Stimulated activated CD4-positive, alpha-beta T cell treated with anti-CD3 and anti-CD28 coated beads, Interleukin-12 subunit alpha, Interleukin-12 subunit beta, amount 100 ng/mL, for 24 hours (primary cell): ENCODE measurements at places on chromosomes 7 and 10.

DNA sequence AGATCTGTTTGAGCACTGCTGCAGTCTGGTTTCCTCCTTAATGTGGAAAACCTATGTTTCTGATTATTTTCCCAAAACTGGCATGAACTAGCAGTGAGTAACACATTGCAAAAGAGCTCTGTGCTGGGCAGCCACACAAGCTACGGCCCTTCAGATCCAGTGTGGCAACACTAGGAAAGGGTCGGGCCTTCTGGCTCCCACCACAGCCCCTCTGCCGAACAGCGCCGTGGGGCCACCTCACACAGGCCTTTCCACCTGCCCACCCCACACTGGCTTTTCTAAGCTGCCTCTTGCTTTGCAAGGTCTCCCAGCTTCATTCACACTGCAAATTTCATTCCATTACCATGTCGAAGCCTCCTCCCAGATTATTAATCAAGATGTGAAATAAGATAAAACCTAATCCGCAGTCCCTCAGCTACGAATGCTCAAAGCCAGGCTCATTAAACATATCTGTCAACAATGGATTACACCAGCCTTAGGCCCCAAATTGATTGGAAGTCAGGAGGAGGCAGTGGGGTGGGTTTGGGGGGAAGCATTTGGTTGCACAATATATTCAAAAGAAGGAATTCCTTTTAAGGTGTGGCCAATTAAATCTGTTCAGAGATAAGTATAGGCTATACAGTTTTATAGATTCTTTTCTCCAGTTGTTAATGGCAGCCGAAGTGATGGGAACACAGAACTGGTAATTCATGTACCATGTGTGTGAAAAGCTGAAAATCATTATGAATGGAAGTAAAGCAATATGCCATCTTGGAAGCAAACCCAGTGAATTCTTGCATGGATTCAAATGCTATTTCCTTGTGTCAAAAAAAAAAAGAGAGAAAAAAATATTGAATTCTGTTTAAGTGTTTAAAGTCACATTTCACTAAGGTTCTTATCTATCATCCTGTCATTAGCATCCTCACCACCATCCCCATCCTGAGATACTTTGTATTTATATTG is 223.7 kb downstream of the MTERF1 start:
- no peak for DNase-seq

GRCh38 chr7:41046776-41047175 is 656.1 kb downstream of the INHBA start:
- DNase-seq = no peak

DNA sequence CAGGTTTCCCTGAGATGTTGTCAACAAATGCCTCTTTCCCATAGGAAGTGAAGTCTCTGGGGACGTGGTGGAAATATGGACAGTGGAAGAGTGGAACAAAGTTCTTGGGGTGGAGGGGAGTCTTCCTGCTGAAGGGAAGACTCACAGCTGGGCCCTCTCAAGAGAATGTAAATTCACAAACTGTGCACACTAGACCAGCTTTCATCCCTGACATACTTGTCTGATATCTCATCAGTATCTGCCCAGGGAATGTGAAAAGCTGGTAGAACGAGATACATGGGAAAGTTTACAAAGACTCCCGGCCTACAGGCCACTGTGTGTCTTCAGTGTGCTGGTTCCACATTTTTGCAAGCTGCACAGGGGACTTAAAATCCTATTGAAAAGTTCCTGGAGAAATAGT is 16.7 kb upstream of the CCDC3 start:
- DNase-seq = no peak

DNA sequence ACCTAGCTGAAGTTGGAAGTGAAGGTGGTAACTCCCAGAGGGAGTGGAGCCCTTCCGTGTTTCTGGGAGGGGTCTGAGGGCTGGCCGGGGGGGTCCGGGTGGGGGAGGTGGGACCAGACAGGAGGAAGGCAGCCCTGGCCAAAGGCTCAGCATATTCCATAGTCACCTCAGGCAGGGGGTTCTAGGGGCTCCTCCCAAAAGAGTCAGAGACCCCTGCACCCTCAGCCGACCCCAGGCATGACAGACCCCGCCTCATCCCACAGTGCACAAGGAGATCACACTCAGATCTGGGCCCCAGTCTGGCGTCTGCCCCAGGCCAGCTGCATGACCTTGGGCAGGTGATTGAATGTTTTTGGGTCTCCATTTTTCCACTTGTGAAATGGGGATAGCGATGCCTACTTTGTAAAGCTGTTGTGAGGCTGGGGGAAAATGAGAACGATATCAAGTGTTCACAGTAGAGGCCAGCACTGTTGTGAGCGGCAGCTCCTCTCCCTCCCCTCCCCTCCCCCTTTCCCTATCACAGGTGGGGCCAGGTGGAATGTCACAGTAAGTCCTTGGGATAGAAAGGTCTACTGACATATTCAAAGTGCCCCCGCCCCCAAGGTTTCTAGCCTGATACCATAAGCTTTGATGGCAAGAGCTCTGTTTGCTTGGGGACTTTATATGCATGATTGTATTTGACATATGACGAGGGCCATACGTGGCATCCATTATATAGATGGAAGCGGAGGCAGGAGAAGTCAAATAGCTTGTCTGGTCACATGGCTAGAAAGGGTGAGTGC is 33.3 kb downstream of the DNAJB12 start:
- DNase-seq = no peak

DNA sequence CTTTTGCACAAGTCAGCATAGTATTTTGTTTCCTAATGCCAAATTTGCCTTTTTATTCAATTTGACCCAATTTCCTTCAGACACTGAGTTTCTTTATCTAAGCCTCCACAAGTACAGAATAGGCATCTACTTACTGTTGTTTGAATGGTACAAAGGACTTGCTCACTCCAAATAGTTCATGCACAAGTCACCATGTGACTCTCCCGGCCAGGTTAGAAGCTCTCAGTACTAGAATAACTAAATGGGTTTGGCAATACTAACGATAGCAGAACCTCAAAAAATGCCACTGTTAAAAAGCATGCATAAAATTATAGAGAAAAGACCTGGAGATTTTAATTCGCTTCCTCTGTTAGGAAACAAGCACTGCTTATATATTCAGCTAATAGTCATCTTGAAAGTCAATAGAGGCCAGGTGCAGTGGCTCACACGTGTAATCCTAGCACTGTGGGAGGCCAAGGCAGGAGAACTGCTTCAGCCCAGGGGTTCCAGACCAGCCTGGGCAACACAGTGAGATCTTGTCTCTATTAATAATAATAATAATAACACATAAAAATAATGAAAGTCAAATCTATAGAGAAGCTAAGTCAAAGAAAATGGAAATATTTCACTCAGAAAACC is 335.8 kb upstream of the MBL2 start:
- no peak for DNase-seq

DNA sequence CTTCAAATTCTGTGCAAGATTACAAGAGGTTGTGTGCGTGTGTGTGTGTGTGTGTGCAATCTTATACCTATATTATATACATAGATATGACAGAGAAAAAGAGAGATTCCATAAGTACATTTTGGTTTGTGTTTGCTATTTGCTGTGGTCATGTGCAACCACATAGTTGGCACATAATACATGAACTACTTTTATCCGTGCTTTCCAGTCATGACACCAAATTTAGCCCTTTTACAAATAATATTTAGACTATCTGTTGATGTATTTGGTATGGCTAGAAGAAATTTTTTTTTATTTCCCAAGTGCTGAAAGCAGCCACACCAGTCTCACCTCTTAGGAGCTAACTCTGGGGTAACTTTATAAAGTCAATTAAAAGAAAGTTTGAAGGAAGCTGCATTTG is 63.5 kb upstream of the EGFR start:
- DNase-seq = no peak

- no peak for DNase-seq
These were observed 441.9 kb upstream of the GRM3 start for GRCh38 chr7:86201767-86202166.

DNA sequence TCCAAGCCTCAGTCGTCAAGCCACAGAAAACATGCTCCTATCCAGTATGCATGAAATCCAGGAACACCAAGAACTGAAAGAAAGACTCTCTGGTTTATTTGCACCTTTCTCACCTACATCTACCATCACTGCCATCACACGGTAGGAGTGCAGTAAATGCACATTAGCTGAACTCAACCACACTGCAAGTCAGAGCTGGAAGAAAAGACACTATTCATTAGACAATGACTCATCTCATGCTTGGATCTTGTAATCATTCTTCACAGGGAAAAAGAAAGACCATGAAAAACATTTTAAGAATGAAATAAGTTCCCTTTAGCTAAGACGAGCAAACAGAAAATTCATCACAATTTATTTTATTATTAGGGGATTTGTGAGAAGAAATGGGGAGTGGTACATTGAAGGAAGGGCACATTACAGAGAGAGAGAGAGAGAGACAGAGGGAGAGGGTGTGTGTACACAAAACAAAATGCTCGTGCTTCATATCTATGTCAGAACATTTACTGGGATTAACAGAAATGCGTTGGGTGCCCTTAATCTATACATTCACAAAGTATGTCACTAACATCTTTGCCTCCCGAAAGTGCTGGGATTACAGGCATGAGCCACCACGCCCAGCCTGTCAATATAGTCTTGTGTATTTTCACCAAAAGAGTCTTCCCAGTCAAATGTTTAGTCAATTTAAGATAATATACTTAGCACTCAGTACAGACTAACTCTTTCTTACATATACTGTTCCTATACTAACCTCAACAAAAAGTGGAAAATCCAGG is 324.9 kb downstream of the PARD3 start:
- DNase-seq = no peak

DNA sequence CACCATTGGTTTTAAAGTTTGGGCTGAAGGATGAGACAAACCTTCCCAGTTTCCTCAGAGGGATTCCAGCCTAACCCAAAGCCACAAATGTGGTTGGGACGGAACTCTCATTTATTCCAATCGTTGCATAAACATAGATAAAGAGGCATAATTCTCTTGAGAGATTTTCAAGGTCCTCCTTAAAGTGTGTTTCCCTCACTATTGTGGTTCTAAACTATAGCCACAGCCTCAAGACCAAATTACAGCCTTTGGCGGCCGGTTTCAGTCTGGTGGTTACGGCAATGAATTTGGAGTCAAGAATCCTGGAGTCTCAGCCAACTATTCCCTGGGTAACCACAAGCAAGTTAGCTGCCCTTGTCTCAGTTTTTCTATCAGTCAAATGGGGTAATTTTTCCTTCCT is 42.6 kb downstream of the SEM1 start:
- no peak for DNase-seq

DNA sequence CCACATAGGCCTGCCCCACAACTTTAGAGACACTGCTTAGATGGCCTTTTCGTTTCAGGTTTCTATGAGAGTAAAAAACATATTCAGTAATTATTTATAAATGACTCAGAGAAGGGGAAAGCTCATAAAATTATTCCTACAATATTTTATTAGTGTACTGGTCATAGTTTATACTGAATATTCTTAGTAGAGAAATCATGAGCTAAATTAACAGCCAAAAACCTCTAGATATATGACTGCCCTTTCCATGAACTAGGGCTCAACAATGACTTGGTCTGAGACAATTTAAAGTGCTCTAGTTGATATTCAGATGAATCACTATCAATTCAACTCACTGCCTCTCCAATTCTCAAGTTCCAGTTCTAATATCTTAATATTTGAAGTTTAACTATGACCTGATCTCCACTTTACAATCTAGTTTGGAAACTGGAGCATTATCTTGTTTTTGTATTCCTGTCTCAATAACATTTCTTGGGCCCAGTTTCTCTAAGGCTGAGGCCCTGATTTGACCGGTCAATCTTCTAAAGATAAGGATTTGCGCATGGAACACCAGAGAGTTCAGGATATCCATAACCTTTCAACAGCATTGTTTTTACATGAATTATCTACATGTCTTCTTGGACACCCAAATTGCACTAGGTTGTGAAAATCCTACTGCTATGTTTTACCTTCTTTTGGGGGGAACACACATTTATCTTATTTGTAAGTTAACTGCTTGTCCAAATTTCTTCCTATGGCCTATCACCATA is 141.6 kb downstream of the DGKB start:
- no peak for DNase-seq

GRCh38 chr10:1272079-1272776 is 216.0 kb downstream of the WDR37 start:
- DNase-seq = no peak

DNA sequence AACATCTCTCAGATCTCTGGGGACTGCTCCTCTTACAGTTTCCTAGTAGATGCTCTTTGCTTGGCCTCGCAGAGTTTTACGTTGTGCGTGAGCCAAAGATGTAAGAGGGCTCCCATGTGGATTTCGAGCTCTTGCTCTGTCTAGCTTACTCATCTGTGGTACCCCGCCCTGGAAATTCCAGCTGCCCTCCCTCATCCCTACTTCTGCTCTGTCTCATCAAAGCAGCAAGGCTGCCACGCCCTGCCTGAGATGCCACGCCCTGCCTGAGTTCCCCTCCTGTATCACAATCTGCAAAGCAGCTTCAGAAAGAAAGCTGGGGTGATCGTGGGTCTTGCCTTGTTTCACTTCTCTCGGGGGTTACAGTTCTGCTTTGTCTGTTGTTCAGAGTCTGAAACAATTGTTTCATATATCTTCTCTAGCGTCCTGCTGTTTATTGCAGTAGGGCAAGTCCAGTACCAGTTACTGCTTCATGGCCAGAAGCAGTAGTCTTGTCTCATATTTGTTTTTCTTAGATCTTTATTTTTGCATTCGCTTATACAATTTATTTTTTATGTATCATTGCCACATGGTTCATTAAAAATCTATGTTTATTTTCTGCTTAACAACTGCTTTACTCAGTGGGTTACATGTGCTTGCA is 36.1 kb upstream of the CCNY start:
- DNase-seq = no peak

DNA sequence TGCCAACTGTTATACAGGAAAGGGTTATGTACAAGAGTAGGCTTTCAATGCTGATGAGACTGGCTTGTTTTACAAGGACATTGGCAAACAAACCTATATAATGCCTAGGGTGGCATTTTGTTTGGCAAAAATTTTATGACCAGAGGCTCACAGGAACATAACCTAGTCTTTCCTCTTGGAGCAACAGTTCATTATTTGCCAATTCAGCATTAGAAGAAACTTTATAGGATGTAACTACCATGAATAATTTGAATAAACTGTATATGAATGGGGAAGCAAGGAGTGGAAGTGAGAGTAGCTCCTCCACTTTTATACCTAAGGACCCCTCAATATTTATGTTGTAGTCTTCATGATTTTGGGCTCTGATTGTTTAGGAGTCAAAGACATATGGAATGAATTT is 103.9 kb upstream of the WAC start:
- DNase-seq = no peak

DNA sequence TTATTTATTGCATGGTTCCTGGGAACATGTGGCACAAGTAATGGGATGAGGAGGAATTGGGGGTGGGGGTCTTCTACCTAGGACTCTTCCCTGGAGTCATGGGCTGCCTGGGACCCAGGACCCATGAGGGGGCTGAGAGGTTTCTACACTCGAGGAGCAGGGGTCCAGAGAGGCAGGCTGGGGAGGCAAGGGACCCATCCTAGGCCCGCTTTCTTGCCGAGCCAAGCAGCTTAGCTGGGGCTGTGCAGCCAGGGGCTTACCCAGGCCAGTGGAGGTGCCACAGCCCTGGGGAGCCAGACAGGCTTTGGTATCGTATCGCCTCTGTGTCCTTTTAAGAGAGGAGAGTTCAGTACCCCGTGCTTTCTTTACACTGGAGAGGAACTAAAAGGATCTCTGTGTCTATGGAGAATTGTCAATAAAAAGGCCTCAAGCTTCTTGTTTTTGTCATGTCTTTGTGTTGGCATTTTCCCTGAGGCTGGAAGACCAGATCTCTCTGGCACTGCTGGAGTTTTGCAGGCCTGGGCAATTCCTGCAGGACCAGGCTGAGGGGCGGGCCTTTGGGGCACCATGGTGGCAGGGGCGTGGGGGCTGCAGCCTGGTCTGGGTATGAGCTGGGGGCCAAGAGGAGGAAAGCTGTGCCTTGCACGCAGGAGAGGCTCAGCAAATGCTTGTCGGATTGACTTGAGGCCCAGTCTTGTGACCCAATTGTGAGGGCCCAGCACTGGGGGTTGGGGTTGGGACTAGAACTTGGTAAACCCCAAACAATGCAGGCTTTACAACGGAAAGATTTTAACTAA is 11.1 kb downstream of the SFRP5 start:
- no peak for DNase-seq
